ENCODE measurements at places on chromosomes 7 and 10. TPM values are rescaled to one million over a fixed set of nuclear protein-coding genes. Genes with fewer than 3 reads are reported as not detected.

SDK1 gene
- total RNA-seq, result 6.6 TPM

CPA1 gene
- total RNA-seq, result not detected

- no peaks in the 10 kb centered on the region for H3K36me3 ChIP-seq
- H3K27ac ChIP-seq, result no peak overlapping the region
- H3K4me3 ChIP-seq, result no peak overlapping the region
Measured at GRCh38 chr10:59333701-59334100, 28.6 kb downstream of the FAM13C start.

VSTM4 gene
- total RNA-seq, result 8.5 TPM

DNA sequence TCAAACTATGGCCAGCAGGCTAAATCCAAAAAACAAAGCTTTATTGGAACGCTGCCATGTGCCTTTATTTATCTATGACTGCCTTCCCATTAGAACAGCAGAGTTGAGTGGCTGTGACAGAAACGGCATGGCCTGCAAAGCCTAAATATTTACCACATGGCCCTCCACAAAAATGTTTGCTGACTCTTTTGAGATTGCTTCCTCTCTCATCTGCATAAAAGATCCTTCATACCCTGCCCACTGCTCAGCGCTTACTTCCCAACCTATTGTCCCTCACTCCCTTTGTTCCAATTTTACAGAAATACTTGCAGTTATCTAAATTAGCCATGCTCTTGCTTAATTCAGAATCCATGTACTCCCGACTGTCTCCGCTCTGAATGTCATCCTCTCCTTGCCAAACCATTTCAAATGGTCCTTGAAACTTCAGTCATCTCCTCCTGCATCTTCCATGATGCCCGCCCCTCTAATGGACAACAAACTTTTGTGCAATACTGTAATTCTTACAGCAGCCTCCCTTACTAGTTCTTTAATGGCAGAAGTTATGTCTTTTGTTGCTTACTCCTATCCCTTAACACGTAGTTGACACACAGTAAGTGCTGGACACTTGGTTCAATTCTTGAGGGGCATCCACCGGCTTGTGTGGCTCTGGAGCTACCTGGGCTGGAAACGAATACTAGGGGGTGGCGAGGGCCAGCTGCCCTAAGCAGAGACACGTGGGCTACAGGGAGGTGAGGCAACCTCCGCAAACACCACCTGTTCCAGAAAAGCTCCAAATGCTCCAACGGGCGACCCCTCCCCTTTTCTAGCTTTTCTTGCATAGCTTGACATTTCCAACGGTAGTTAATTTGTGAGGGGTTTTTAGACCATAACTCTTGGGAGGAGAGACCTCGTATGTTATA is 832 bp downstream of the XRCC2 start:
- no peak for DNase-seq
- no peaks in the 10 kb centered on the region for H3K36me3 ChIP-seq
- no peaks in the 10 kb centered on the region for H3K27me3 ChIP-seq
- H3K27ac ChIP-seq, result peak overlapping the region; percentile 88
- peak overlapping the region; percentile 71 for H3K4me3 ChIP-seq

GRCh38 chr7:33300131-33300530 is 170.8 kb downstream of the BBS9 start:
- no peaks in the 10 kb centered on the region for H3K27me3 ChIP-seq
- no peak overlapping the region for H3K27ac ChIP-seq
- H3K4me1 ChIP-seq, result no peaks in the 10 kb centered on the region

- DNase-seq, result no peak
- no peaks in the 10 kb centered on the region for H3K27me3 ChIP-seq
- H3K4me1 ChIP-seq, result no peaks in the 10 kb centered on the region
- H3K4me3 ChIP-seq, result no peak overlapping the region
- H3K36me3 ChIP-seq, result no peaks in the 10 kb centered on the region
Measured at GRCh38 chr10:93178226-93178625, 104.5 kb downstream of the CYP26A1 start.

C10orf71 gene
- not detected for total RNA-seq

DNA sequence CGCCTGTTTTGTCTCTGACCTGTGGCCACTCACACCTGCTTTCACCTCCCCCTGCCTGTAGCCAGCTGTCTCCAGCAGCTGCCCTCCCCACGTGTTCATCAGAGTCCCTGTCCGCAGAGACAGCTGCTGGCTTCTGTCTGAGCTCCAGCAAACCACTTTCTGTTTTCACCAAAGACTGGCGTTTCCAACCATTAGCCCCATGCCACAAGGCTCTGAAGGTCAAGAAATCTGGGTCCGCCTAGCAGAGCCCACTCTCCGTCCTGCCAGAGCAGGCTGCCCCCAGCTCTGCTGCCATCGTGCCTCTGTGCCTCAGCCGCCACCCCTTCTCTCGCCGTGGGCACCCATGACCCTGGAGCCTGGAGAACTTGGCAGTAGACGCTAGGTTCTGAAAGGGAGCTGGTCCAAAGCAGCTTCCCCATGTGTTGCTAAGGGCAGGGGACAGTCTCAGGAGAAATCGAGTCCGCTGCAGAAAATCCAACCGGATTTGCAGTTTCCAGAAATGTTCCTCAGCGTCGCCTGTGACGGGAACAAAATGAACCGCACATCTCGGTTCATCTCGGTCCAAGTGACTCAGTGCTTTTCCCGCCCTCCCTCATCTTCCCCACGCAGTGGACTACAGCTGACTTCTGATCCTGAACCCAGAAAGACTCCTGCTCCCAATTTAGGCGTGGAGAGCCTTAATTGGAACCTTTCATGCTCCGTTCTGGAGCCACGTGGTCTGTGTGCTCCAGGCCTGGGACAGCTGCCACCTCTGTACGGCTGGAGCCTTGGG is 28.0 kb downstream of the TMEM120A start:
- peak; percentile 35 for DNase-seq
- H3K36me3 ChIP-seq, result no peaks in the 10 kb centered on the region
- no peaks in the 10 kb centered on the region for H3K27me3 ChIP-seq
- no peaks in the 10 kb centered on the region for H3K4me1 ChIP-seq
- H3K4me3 ChIP-seq, result peak overlapping the region; percentile 11

- no peaks in the 10 kb centered on the region for H3K4me1 ChIP-seq
- H3K36me3 ChIP-seq, result no peaks in the 10 kb centered on the region
- no peak overlapping the region for H3K27ac ChIP-seq
- no peak for DNase-seq
- no peak overlapping the region for H3K4me3 ChIP-seq
Measured at GRCh38 chr10:8137272-8137681, 82.8 kb downstream of the GATA3 start.

SYT15B gene
- 0.73 TPM for total RNA-seq

GRCh38 chr7:66571568-66571967 is 57.1 kb upstream of the KCTD7 start:
- no peak for DNase-seq
- no peaks in the 10 kb centered on the region for H3K36me3 ChIP-seq
- H3K4me3 ChIP-seq, result no peak overlapping the region
- H3K27ac ChIP-seq, result no peak overlapping the region
- H3K4me1 ChIP-seq, result no peaks in the 10 kb centered on the region
- no peaks in the 10 kb centered on the region for H3K27me3 ChIP-seq

GRCh38 chr7:71216211-71216610 is 84.3 kb downstream of the GALNT17 start:
- DNase-seq, result no peak
- no peaks in the 10 kb centered on the region for H3K27me3 ChIP-seq
- no peak overlapping the region for H3K4me3 ChIP-seq
- H3K36me3 ChIP-seq, result no peaks in the 10 kb centered on the region
- no peak overlapping the region for H3K27ac ChIP-seq

DNA sequence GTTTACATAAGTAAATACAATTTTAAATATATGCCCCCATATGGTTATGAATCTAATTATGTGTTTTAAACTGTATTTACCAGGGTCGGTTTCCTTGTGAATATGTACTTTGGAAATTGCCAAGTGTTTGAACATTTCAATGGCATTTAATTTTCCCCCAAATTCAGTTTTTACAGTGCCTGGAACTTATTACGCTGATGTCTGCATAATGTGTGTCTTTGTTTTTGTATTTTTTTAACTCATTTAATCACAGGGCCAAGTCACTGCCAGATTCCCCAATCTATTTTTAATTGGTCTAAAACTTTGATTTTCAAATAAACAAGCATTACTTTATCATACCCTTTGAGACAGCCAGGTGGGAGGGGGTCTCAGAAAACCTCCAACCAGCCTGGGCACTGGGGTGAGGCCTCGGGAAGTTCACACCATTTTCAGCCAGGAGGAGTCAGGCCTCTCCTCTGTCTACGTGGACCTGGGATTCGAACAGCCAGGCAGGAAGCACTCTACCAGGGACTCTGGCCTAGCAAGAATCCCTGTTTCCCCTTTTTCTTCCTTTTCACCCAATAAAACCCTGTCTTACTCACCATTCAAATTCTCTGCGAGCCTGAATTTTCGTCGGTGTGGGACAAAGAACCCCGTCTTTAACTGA is 151.5 kb upstream of the COL1A2 start:
- H3K27me3 ChIP-seq, result no peaks in the 10 kb centered on the region
- DNase-seq, result no peak
- no peaks in the 10 kb centered on the region for H3K4me1 ChIP-seq
- H3K27ac ChIP-seq, result no peak overlapping the region

DNA sequence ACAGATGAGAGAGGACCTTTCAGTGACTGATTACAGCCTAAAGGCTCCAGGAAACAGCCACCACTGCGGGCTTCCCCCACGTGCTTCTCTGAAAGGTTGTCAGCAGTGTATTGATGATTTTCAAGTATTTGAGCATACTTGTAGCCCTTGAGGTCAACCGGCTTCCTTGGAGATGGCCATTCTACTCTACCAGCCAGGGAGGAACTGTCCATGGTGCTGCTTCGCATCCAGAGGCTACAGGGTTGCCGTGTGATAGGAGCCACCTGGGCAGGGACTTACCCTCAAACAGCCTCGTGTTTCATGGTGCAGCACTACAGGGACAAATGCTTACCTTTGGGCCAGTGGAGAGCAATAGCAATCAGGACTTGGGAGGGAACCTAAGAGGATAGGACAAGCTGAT is 179.5 kb downstream of the DPP6 start:
- no peak for DNase-seq
- no peak overlapping the region for H3K27ac ChIP-seq
- H3K36me3 ChIP-seq, result no peaks in the 10 kb centered on the region
- no peaks in the 10 kb centered on the region for H3K4me1 ChIP-seq

DNA sequence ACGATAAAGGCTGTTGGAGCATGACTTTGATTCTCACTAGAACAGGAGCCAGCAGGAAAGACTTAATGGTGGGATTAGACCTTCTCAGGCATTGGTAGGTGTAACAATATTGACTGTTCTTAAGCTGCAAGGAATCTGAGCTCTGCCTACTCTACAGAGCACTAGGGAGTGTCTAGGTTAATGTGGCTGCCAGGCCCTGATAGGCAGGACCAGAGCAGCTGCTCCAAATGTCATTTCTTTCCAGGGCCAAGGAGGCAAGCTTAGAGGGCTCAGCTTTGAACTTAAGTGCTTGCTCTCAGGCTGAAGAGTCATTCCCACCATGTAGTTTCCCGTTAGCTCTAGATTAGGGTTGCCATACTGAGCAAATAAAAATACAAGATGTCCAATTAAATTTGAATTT is 96.8 kb downstream of the RAB18 start:
- no peak for DNase-seq
- no peak overlapping the region for H3K4me3 ChIP-seq
- H3K27me3 ChIP-seq, result no peaks in the 10 kb centered on the region
- H3K27ac ChIP-seq, result no peak overlapping the region
- H3K36me3 ChIP-seq, result no peaks in the 10 kb centered on the region
- H3K4me1 ChIP-seq, result no peaks in the 10 kb centered on the region

DNA sequence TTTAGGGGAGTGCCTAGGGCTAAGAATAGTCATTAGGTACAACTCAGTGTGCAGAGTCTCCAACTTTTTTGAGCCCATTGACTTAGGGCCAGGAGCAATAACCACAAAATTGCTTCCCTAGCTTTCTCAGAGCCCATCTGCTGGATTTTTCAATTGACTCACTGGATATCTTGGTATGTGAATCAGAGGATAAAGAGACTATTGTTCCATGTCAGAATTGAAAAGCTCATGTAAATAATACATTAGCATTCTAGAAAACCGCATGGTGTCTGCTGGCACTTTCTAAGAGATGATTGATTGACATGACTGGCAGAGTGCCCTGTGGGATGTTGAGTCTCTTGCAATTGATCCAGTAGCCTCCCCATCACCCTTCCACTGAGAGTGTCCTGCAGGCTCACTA is 246.2 kb downstream of the CCDC7 start:
- no peaks in the 10 kb centered on the region for H3K27me3 ChIP-seq
- H3K4me1 ChIP-seq, result no peaks in the 10 kb centered on the region
- H3K36me3 ChIP-seq, result no peaks in the 10 kb centered on the region
- H3K4me3 ChIP-seq, result no peak overlapping the region

GRCh38 chr10:15595260-15595659 is 124.5 kb downstream of the ITGA8 start:
- H3K27ac ChIP-seq, result no peak overlapping the region
- no peak overlapping the region for H3K4me3 ChIP-seq
- no peak for DNase-seq
- no peaks in the 10 kb centered on the region for H3K27me3 ChIP-seq
- H3K4me1 ChIP-seq, result no peaks in the 10 kb centered on the region

GNG11 gene
- total RNA-seq, result 25.4 TPM

TSPAN33 gene
- total RNA-seq, result 5.4 TPM

BEND7 gene
- 9.9 TPM for total RNA-seq

CPVL gene
- 13.4 TPM for total RNA-seq

DNA sequence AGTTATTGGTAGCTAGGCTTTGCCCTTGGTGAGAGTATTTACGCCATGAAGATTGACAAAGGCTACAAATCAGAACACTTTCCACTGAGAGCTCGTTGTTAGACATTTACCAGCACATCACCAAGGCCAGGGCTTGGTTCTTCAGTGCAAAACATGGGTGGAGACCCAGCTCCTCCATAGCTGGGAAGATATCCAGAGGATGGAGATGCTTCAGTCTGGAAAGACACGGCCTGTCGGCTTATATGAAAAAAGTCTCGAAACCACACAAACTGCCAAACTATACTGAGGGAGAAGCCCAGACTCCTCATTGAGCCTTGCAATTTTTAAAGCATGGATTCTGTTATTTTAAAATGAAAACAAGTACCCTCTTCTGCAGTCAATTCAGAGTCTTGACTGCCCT is 83.4 kb upstream of the ANLN start:
- DNase-seq, result no peak
- H3K4me3 ChIP-seq, result no peak overlapping the region
- no peak overlapping the region for H3K27ac ChIP-seq
- H3K4me1 ChIP-seq, result peaks cover 13% of the 10 kb centered on the region
- H3K27me3 ChIP-seq, result no peaks in the 10 kb centered on the region
- no peaks in the 10 kb centered on the region for H3K36me3 ChIP-seq
